ENCODE measurements at places on chromosomes 2 and 18.
A peak's percentile ranks its signal among the peaks of the same experiment; 100 is the strongest.

GRCh38 chr2:145524836-145525235, 1004.9 kb upstream of the ZEB2 start:
- DNase-seq: no peak

DNA sequence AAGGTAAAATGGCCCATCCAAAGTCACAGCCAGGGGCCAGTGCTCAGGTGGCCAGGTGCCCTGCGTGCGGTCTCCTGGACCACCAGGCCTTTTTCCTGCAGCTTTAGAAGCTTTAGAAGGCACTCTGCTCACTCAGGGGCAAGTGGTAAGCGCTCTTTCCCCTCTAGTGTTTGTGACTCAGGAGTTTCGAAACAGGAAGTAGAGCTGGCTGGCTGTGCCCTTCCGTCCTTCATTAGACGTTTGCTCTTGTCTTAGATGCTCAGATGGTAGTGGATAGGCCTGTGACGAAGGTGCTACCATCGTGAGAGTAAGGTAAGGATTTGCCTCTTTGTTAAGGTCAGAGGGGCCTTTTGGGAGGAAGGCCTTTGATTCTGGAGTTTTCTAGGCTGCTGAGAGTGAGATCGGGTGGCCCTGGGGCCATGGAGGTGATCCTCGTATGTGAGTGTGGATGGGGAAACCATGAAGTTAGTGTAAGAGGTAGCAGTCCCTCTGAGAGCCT, at the start of gene CASP8:
TSS of gene CASP8 (plus strand) at position 235 of the 499 bp plus-strand sequence. CDS start 5,951 bp downstream, outside the sequence.
- peak; percentile 78 for DNase-seq

DNA sequence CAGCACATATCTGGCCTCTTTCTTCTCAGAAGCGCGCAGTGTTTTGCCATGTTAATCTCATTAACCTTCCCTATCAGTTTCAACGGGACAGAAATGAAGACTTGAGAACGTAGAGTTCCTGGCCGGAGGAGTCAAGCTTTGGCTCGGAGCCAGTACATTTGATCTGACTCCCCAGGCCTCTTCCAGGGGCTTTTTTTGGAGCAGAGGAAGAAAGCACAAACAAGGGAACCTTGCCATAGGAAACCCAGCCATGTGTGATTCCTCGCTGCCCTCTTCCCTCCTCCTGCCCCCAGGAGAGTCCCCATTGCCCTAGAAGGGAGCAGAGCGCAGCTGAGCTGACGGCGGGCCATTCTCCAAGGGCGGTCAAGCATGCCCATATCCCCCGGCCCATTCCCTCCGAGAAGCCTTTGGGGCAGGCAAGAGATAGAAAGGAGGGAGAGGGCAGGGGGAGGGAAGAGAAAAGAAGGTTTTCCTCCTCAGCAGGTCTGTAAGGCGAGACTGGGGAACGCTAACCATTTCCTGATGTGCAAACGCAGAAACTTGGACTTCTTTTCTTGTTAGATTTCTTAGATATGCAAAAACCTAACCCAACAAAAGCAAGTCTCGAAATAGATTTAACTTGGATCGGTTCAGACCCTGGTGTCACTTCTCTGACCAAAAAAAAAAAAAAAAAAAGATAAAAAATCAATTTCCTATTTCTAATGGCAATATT, 63.7 kb upstream of the POU3F3 start:
- DNase-seq: no peak

- DNase-seq: no peak
Measured at GRCh38 chr2:39000552-39000951, 110.9 kb downstream of the ARHGEF33 start.

GRCh38 chr2:220127311-220127710, 499.9 kb downstream of the SLC4A3 start:
- no peak for DNase-seq

DNA sequence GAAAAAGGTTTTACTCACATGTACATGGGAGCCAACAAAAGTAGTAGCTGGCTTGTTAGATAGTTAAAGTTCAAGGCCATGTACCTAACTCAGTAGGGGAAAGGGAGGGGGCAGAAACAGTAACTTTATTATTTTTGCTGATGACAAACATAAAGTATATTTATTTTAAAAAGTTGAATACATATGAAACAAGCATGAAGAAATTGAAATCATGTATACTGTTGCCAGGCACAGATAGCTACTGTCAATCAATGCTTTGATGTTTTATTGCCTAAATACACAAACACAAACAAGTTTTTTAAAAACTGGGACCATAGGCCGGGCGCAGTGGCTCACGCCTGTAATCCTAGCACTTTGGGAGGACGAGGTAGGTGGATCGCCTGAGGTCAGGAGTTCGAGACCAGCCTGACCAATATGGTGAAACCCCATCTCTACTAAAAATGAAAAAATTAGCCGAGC, 7.6 kb upstream of the PSD4 start:
- DNase-seq: no peak

DNA sequence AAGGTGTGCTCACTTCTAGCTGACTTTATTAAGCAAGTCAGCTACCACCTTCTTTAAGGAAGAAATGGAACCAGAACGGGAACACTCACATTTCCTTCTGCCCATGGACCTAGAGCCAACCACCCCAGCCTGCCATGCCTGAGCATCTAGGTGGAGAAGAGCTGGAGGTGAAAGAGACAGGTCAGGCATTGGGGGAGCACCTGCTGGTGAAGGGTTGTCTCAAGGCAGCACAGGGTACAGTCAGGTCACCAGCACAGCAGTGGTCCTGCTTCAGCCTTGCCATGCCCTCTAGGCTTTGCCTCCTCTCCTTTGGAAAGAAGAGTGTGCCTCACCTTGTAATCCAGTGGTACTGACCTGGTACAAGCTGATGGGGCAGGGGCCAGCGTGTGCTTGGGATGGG, 107.9 kb downstream of the KCNF1 start:
- no peak for DNase-seq

DNA sequence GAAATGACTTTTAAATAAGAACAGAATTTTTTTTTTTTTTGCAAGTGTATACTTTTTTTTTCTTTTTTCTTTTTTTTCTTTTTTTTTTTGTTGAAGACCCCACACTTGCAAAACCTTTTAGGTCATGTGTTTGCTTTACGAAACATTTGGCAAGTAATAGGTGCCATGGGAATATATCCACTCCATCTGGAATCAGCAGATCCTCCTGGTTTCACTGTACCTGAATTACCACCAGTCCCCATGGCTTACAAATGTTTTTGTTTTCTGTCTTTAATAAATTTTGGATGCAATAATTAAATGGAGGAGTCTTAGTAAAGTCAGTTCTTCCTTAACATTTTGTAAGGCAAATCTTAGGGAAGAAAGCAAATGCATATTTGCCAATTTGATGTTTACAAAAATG, 559.7 kb upstream of the ZEB2 start:
- DNase-seq: no peak

- no peak for DNase-seq
Measured at GRCh38 chr2:42788-43187, 3.5 kb downstream of the FAM110C start.

DNA sequence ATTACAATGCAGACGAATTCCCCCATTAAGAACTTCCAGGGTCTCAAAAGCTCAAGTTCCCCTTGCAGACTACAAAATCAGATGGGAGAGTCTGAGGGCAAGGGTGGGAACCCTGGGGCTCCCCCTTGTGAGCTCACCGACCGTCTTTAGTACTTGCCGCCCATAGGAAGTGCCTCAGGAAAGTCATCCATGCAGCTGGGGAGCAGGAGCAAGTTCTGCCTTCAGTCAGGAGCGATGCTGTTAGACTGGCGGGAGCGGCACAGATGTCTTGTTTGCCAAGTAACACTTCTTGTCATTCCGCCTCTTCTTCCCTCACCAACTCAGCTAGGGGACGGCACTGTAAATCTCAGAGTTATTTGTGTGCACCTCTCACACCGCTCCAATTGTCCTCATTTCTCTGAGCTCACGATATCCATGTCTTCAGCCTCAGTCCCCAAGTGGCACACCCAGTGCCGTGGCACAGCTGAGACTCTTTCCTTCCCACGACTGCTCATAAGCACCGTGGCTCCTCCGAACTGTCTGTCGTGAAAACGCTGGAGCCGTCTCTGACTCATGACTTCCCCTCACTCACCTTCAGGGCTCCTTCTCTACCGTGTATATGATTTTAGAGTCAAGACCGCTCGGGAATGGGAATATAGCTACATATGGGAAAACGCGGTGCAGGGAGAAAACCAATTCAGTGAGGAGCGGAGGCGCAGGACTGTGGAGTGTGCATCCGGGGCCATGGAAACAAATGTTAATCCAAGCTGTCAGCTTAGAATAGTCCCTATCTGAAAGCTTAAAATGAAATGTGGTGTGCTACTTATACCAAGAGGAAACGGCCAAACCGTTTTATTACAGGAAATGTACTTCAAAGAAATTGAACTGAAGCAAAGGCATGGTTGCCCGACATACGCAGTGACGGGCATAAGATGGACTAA, 34.0 kb downstream of the UXS1 start:
- DNase-seq: peak; percentile 66

- DNase-seq: no peak
Measured at GRCh38 chr2:52391621-52392020, 1359.7 kb upstream of the NRXN1 start.

- no peak for DNase-seq
Measured at GRCh38 chr2:173521450-173522192, 166.9 kb downstream of the CDCA7 start.

GRCh38 chr2:21289989-21290388, 166.2 kb downstream of the TDRD15 start:
- DNase-seq: no peak

GRCh38 chr2:239337122-239337876, 63.5 kb downstream of the HDAC4 start:
- peak; percentile 11 for DNase-seq

DNA sequence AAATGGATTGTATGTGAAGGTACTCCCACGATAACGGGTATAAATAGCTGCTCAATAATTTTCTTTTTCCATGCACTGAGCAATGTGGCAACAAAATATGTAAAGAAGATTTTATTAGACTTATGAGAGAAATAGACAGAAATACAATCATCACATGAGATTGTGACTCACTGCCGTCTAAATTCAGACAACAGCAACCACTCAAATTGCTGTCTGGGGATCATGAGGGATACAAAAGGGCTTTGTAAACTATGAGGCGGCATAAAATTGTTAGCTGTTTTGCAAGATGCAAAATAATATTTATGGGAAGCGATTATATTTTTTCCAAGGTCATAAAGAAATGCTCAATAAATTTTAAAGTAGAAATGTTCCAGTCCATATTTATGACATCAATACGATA, 259.1 kb upstream of the AGAP1 start:
- DNase-seq: no peak

DNA sequence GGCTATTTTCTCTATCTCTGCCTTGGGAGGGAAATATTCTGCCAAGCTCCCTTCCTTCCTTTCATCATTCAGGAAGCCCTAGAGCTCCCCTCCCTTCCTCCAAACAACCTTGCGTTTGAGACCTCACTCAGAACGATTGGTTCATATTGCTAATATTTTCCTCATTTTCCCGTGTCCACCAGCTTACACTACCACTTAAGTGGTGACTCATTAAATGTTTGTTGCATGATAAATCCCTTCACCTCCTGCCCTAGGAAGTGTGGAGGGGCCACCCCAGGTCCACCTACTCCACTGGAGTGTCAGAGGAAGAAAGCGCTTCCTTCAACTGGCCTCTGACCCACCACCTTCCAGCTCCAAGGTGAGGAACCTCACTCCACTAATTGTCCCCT, 2.3 kb upstream of the LPIN2 start:
- no peak for DNase-seq
